ENCODE measurements at places on chromosomes 5 and 9.

GRCh38 chr5:31845361-31845760 is 206.4 kb downstream of the PDZD2 start:
- DNase-seq = no peak

GRCh38 chr9:106758911-106759310 is 104.1 kb upstream of the ZNF462 start:
- DNase-seq = no peak

GRCh38 chr5:93236807-93237421 is 344.1 kb downstream of the NR2F1-AS1 start:
- no peak for DNase-seq

DNA sequence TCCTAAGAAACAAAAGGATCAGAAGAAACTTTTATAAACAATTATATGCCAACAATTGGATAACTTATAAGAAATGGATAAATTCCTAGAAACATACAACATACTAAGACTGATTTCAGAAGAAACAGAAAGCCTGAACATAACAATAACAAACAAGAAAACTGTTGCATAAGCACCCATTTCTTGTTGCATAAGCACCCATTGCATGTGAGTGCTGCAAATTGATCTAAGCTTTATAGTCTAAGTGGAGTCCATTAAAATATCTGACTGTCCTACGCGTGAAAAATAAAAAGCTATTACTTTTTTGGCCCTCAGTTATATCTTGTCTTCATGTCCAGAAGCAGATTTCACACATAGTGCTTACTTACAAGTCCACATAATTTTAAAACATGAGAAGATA is 19.3 kb downstream of the TYRP1 start:
- DNase-seq = no peak

GRCh38 chr5:107607671-107608345 is 62.9 kb downstream of the EFNA5 start:
- no peak for DNase-seq

- no peak for DNase-seq
Observed at GRCh38 chr5:169223595-169223953, 77.4 kb downstream of the SLIT3 start.

DNA sequence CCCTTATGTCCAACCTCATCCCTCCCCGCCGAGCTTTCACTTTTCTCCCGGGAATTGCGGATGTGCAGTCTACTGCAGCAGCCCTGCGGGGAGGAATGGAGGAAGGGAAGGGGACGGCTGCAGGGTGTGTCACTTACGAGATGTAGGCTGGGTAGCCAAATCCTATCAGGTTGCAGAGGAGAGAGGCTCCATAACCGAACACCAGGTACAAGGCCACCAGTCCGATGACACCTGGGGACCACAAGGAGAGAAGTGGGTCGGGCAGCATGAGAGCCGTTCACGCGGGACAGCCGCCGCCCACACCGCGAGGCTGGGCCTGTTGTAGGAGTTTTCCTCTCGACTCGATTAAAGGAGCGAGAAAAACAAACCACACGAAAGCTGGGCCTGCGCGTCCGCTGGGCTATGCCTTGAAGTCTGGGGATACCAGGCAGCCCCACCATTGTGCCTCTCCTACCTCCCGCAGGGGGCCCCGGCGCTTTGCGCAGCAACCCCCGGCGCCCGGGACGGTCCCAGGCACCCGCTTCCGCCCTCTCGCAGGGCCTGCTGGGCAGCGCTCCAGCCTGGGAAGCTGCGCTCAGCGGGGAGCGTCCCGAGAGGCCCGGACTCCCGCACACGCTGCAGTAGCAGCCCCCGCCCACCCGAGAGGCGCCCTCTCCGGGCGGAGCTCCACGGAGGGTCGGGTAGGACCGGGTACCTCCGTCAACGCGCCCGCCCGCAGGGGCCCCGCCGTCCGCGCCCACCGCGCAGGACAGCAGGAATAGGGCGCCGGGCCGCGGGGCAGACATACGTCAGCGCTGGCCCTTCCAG is 798 bp downstream of the REEP5 start:
- peak; percentile 72 for DNase-seq

GRCh38 chr5:176561259-176561658 is 12.1 kb downstream of the CDHR2 start:
- DNase-seq = no peak

GRCh38 chr5:66151030-66151429 is 6.9 kb downstream of the SREK1 start:
- peak; percentile 18 for DNase-seq

All from stimulated activated naive CD8-positive, alpha-beta T cell treated with anti-CD3 and anti-CD28 coated beads, Interleukin-15, Interleukin-2, amounts not matched to agents 100 U/mL and 50 U/mL, for 24 hours (primary cell).